ENCODE measurements at places on chromosomes 16 and 17. TPM values are rescaled to one million over a fixed set of nuclear protein-coding genes. Genes with fewer than 3 reads are reported as not detected.

DNA sequence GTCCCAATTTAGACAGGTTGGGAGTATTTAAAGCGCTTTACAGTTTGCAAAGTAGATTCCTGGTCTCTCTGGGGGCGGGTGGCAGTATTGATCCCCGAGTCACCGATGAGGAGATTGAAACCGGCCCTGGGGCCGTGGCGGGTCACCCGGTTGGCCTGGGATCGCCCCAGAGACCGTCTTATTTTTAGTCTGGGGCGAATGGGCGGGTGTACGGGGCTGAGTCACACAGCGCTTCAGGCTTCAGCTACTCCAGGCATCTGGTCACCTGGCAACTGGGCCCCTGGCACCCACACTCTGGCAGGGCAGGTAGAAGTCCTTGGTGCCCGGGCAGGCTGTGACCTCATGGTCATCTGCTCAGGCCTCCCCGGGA, 669 bp downstream of the MIEF2 start:
- peak; percentile 59 for DNase-seq

GRCh38 chr16:69371564-69371963, 14.2 kb downstream of the TERF2 start:
- no peak for DNase-seq

GRCh38 chr16:66549284-66550131, at the start of gene TK2:
Gene TK2, minus strand, starts transcription at chr16:66550122. Its CDS starts 61 bp downstream, at chr16:66550061.
- DNase-seq, result peak; percentile 92

DNA sequence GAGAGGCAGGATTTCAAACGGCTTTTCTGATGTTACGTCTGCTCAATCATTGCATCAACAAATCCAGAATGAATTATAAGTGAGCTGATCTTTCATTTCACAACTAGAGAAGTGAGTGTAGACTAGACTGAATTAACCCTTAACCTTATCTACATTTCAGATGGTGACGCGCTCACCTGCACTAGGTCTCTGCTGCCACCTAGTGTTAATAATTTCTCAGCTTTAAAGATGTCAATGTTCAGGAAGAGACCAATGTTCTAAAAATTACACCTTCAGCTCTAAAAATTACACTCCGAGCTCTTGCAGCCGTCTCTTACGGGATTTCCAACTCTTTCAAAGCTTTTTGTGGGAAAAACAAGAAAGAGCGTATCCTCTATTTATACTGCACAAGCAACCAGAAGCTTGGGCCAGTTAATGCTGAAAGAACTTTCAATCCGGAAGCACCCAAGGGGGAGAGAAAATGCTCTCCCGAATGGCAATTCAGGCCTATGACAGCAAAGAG, 88.2 kb upstream of the FA2H start:
- peak; percentile 35 for DNase-seq

- no peak for DNase-seq
Observed at GRCh38 chr16:58459344-58460218, 40.4 kb upstream of the NDRG4 start.

GRCh38 chr16:4892361-4893102, 44.4 kb downstream of the PPL start:
- DNase-seq, result peak; percentile 75

- DNase-seq, result no peak
Observed at GRCh38 chr16:56355786-56356275, 69.5 kb downstream of the AMFR start.

- DNase-seq, result no peak
Observed at GRCh38 chr17:73163043-73163442, 1.8 kb upstream of the SSTR2 start.

DNA sequence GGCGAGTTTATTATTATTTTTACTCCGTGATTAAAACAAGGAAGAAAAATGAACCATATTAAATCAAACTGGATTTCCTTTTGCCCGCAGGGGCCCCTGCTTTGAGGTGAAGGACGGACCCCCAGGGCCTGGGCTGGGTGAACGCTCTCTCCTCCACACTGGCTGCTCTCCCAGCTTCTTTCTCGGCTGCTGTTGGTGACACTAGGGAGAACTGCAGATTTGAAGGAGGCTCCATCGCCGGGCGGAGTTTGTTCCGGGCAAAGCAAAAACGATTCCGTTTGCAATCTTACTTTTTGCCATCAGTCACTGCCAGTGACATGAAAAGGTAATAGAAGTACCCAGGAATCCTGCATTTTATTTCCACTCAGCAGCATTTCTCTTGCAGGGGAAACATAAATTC, 221.6 kb upstream of the SDK2 start:
- DNase-seq, result no peak

GRCh38 chr17:40551879-40552768, 13.1 kb downstream of the CCR7 start:
- peak; percentile 72 for DNase-seq

- no peak for DNase-seq
Observed at GRCh38 chr16:5575121-5575520, 477.5 kb upstream of the EEF2KMT start.

DNA sequence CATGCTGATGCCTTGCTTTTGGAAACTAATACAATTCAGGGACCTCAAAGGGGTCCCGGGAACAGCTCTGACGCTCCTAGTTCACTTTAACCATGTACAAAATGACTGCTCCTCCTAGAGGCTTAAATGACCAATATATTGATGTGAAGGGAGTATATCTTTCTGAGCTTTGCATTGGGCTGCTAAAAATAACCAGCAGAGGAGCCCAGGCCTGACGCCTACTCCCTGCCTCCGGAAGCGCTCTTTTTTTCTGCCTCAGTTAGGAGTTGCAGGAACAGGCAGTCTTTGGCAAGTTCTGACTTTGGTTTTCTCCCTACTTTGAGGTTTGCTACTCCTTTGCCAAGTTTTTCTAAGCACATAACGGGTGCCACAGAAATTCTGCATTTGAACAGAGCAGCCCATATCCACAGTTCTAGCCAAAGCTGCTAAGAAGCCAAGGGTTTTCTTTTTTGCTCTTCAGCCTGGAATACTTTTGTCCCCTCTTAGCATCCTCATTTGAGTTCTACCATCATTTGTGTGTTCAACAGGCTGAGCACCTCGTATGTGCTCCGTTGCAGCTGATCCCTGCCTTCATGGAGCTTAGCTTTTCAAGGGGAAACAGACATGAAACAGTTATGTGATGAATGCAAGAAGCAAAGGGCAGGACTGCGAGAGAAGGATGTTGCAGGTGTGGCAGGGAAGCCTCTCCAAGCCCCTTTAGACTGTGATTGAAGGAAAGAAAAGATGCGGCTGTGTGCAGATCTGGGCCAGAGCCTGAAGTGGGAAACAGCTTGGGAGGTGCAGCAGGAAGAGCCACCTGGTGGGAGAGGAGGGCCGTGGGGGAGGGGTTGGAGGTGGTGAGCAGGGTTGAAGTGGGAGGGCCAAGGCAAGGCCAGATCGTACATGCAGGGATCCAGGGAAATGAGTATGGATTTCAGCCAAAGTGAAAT, 2.8 kb upstream of the NAGPA start:
- no peak for DNase-seq

DNA sequence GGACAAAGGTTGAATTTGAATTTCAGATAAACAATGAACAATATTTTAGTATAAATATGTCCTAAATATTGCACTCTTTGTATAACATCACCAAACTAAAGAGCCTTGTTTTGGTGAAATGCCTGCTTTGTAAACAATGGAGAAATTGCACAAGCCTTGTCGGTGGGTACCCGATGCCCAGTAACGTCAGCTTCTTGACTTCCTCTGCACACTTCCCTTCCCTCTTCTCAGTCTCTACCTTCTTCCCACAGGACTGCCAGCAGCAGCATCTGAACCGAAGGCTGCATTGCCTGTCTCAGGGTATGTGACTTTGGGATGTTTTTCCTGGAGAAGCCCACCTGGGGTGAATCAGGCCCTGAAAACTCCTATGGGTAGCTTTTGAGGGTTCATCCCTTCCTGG, 113.9 kb downstream of the UTP18 start:
- DNase-seq, result peak; percentile 27

GRCh38 chr16:91484-91883, 13.5 kb downstream of the MPG start:
- peak; percentile 50 for DNase-seq

DNA sequence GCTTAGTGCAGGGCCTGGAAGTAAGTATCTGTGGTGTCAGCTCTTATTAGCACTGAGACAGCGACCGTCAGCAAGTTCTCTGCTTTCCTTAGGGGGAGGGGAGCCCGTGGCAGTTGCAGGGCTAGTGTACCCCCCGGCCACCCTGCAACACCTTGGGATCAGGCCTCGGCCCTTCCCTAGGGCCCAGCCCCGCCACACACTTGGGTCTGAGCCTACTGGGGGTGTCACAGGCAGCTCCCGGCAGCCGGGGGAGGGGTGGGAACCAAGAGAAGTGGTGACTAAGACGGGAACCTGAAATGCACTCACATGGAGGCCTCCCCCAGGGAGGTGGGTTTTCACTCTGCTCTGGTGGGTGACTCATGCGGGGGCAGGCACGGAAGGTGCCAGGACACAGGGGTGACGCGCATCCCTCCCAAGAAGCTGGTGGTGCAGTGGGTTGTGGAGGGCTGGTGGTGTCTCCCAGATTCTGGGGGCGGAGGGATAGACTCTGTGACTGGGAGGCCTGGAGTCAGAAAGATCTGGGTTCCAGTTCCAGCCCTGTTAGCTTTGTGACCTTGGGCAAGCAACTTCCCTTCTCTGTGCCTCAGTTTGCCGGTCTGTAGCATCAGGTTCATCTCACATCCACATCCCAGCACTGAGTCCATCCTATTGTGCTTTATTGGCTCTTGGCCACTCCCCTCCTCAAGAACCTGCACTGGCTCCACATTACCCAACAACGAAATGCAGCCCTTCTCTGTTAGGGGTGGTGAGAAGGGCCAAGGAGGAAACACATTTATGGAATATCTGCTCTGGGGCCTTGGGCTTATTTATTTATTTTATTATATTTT, 44.5 kb downstream of the LAT start:
- DNase-seq, result peak; percentile 34

- no peak for DNase-seq
Observed at GRCh38 chr17:62689441-62690167, 62.1 kb downstream of the MRC2 start.

DNA sequence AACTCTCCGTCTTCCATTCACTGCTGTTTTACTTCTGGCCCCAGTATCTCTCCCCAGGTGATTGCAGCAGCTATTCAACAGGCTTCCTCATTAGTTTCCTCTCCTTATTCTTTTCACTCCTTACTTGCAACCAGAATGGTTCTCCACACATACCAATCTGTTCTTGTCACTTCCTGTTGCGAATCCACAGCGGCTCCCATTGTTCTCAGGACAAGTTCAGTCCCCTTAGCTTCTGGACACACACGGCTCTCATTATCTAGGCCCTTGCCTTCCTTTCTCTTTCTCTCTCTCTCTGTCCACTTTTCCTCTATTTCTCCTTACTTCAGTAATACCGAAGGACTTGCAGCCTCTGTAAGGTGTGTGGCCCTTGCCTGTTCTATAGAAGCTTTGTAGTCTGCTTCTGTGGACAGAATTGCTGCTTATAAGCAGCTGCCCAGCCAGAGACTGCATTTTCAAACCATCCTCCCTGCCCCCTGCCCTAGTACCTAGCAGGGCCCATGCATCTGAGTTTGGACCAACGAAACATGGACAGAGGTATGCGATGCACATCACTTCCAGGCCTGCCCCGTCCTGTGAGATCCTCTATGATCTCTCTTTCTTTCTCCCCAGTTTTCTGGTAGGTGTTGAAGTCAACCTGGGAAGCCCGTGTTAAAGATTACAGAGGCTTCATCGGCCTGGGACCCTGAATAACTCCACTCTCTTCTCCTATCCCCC, 45.7 kb downstream of the VAT1L start:
- peak; percentile 60 for DNase-seq

DNA sequence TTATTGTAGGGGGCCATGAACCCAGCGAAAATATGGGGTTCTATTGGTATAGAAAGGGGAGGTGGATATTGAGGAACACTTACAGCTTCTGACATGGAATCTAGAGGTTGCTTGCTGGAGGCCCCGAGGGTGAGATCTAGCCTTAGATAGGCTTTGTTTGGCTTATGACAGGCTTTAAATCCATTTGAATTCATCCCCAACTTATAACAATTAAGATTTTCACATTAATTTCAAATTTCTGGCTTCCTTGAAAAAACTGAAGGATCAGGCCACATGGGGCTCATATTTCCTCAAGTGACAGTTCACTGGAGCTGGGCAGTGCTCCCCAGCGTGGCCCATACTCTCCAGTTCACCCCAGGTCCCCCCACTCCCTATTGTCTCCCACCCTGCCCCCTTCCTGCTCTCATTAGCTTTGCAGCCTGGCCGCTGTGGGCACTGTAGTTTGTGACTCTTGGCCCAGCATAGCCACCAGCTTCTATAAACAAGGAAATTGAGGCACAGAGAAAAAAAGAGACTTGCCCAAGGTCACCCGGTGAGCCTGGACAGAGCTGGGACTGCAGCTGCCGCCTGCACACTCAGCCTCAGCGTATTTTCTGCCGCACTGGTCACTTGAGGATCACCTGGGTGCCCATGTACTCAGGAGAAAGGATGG, 19.8 kb upstream of the ADGRG1 start:
- no peak for DNase-seq

GRCh38 chr16:82681592-82681991, 54.8 kb downstream of the CDH13 start:
- DNase-seq, result no peak

DNA sequence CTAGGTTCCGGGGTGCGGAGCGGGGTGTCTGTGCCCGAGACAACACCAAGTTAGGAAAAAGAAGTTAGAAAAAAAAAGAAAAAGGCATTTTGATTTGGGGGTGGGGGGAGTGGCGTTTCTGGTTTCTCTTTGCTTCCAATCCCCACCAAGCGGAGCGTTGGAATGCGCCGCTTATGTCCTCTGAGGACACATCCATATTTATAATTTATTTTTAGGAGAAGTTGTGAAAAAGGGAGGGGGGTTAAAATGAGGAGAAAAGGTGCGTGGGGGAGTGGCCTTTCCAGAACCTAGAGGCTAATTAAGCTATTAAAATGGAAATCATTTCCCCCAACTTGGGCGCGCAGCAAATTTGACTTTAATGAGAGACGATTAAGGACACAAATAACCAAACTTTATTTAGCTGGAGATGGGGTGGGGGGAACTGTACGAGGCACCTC, 232.1 kb downstream of the MRTFB start:
- DNase-seq, result peak; percentile 44

DNA sequence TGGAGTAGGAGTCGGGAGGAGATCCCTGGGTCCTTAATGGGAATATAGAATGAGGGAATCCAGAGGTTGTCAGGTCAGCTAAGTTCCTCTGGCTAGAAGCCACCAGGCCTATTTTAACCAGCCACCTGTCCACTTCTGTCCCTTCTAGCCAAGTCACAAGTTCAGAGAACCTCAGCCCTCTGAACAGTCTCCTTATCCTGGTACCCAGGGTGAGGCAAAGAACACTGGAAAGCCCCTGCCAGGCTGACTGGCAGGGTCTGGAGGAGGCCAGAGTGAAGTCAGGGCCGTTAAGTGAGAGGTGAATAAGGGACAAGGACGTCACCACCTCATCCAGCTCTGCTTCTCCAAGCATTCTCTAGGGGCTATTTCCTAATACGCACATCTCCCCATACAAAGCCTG, 2.7 kb downstream of the CTDNEP1 start:
- DNase-seq, result peak; percentile 75

The EVI2A gene
- polyA plus RNA-seq, result 1.2 TPM

The TNFRSF17 gene
- polyA plus RNA-seq, result 0.19 TPM

The AOC3 gene
- polyA plus RNA-seq, result 23.6 TPM

The TVP23B gene
- polyA plus RNA-seq, result 22.2 TPM

The GUCY2D gene
- not detected for polyA plus RNA-seq

The PIPOX gene
- polyA plus RNA-seq, result 1.0 TPM

The SDR42E1 gene
- 2.2 TPM for polyA plus RNA-seq

The HCRT gene
- polyA plus RNA-seq, result 0.71 TPM

The CPNE7 gene
- 0.15 TPM for polyA plus RNA-seq

The CSH1 gene
- polyA plus RNA-seq, result 15.9 TPM

The KRT36 gene
- polyA plus RNA-seq, result not detected

The TAC4 gene
- 1.1 TPM for polyA plus RNA-seq

The BRICD5 gene
- polyA plus RNA-seq, result 6.6 TPM

The PNMT gene
- polyA plus RNA-seq, result 2.1 TPM

The ARL5C gene
- polyA plus RNA-seq, result not detected

The MYO15A gene
- polyA plus RNA-seq, result 0.75 TPM

The HSD3B7 gene
- 9.4 TPM for polyA plus RNA-seq

The TBX6 gene
- polyA plus RNA-seq, result 0.51 TPM

Measured in muscle of leg (tissue), 16 donors.